D721Med (cell line): ENCODE measurements at places on chromosomes 13 and 19.

- DNase-seq: no peak
Observed at GRCh38 chr19:35940078-35940775, 4.1 kb downstream of the LRFN3 start.

DNA sequence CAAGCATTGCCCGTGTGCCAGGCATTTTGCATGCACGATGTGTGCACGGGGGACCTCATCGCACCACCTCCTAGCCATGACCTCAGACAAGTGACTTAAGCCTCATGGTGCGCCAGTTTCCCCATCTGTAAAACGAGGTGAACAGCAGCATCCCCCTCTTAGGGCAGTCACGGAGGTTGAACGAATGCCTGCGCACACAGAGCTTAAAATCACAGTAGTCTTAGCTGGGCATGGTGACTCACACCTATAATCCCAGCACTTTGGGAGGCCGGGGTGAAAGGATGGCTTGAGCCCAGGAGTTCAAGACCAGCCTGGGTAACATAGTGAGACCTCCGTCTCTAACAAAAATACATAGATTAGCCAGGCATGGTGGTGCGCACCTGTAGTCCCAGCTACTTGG lies 48.6 kb downstream of the PIN1 start:
- DNase-seq: no peak

DNA sequence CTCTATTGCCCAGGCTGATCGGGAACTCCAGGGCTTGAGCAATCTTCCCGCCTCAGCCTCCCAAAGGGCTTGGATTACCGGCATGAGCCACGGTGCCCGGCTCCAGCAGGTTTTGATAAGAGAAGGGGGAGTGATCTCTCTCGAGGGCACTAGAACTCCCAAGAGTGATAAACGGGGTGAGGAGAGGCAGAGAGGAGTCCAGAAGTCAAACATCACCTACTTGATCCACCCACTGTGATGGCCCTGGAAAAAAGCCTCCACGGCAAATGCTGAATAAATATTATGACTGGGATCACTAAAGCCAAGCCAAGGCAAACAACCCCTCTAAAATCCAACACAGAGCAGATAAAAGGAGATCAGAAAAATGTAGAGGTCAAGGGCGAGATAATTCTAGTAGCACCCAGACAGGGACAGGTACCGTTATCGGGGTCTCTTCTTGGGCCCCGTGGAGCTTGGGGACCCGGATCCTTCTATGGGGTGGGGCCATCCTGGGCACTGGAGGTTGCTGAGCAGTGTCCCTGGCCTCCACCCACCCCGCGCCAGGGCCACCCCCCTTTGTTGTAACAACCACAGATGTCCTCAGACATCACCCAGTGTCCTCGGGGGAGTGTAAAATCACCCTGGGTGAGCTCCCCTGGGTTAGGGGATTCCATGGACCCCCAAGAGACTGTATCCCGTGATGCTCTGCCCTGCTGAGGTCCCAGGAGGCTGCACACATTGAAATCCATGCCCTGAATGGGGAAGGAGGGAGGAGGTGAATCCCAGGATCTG lies 3.7 kb upstream of the CREB3L3 start:
- DNase-seq: no peak

DNA sequence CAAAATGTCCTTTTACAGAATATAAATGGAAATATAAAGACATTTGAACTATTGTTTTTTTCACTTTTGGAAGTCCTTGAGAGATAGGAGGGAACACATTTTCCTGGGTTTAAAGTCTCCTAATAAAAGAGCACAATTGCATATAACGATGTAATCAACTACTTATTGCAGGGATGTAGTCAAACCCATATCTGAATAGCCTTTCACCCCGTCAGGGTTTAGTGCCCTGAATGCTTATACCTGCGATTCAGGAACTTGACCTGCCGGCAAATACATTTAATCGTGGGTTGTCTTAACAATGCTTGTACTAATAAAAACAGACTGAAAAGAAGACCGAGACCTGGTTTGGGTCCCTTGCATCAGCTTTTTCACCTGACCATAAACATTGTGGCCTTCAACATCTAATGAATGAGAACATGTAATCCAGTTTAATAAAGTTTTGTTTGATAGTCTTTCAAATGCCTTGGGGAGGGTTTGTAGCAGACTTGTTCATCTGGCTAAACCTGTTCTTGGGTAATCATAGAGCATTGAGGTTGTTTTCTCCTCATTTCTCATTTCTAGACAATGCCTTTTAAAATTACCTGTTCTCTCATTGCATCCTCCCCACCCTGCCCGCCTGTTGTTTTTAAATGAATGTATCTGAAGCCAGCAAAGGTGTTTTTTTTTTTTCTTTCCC lies 7.0 kb downstream of the KLF5 start:
- no peak for DNase-seq

- DNase-seq: no peak
Observed at GRCh38 chr19:18743784-18744418, 47.2 kb downstream of the COMP start.

DNA sequence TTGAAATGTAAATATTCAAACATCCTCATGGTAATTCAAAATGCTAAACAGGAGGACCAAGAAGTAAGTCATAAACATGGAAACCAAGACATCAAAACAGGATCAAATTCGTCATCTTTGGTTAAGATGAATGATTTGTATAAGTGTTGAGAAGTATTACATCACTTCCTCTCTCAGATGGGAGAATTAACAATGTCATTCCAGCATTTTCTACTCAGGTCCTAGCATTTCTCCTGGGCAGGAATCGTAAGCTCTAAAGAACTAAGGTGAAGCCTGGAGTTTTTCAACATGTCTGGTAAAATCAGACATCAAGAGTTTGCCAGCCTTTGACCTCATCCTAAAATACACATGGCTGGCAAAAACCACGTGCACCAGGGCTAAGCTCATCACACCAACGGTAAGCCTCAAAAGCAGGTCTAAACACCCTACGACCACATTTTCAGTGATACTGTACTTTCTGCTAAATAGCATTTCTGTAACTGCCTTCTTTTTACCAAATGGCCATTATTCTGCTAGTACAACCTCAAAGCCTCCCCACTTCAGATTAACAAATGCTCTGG lies 24.8 kb downstream of the RANBP3 start:
- DNase-seq: no peak

DNA sequence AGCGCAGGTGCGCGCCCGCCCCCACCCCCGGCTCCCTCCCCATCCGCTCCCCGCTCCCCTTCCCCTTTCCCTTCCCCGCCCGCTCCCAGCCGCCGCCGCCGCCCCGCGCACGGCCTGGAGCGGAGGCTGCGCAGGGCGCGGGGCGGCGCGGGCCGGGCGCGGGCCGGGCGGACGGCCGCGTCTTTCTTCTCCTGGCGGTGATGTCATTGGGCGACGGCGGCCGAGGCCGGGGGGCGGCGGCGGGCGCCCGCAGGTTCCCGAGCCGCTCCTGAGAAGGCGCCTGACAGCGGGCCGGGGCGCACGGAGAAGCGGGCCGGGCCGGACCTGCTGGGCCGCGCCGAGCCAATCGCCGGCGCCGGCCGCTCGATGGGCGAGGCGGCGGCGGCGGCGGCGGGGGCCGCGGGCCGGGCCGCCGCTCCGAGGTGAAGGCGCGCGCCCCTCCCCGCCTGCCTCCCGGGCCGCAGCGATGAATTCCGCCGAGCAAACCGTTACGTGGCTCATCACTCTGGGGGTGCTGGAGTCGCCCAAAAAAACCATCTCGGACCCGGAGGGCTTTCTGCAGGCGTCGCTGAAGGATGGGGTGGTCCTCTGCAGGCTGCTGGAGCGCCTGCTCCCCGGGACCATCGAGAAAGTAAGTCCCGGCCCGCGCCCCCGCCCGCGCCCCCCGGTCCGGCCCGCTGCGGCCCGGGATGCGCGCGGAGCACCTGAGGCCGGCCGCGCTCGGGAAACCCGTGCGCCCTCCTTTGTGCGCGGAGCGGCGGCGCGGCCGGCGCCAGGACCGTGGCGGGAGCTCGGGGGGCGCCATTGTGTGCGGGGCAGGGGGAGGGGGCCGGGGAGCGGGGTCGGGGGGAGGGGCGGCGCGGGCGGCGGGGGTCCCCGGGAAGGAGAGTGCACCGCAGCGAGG lies at the start of gene ARHGEF7:
Gene ARHGEF7 (plus strand): TSS at position 250 of the 904 bp plus-strand sequence. CDS start 217 bp downstream, at position 467.
- DNase-seq: no peak

DNA sequence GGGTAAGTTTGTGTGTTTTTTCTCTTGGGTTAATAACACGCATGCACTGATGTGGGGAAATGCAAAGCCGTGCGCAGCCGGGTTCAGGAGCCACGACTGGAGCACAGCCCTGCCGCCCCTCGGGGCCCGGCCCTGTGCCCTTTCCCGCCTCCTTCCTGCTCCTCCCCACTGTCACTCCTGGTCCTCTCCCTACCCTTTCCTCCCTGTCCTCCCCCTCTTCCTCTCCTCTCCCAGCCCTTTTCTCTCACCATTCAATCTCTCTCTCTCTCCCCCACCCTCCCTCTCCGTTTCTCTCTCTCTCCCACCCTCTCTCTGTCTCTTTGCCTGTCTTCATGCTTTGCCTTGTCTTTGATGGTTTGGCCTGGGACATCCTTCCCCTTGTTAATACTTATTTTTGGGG lies 27.2 kb downstream of the PLEKHJ1 start:
- DNase-seq: no peak

- no peak for DNase-seq
Observed at GRCh38 chr13:32969516-32969941, 46.7 kb upstream of the KL start.

- no peak for DNase-seq
Observed at GRCh38 chr13:113533161-113533840, 42.8 kb upstream of the DCUN1D2 start.

DNA sequence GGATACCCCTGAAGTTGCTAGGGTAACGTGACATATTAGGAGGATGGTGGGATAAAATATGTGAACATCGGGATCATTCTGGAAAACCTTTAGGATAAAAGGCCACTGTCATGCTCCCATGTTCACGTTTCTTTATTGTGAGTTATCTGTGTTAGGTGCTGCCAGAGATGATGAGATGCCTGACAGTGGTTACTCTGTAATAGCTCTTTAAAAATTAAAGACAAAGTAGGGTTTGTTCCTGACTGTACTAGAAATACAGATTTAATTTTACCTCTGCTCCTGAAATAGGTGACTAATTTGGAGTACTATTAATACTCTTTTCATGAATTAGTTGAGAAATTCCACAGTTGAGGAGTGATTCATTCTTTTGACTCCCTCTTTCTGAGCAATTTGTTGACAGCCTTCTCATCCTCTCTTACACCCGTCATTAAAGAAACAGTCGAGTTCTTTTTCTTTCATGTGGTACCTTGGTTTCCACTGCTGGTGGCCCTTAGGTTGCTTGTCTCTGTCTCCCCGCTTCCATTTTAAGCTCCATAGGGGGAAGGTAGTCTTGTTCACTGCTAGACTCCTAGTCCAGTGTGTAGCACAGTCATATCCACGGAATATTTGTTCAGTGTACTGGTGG lies 28.4 kb downstream of the SAE1 start:
- no peak for DNase-seq

DNA sequence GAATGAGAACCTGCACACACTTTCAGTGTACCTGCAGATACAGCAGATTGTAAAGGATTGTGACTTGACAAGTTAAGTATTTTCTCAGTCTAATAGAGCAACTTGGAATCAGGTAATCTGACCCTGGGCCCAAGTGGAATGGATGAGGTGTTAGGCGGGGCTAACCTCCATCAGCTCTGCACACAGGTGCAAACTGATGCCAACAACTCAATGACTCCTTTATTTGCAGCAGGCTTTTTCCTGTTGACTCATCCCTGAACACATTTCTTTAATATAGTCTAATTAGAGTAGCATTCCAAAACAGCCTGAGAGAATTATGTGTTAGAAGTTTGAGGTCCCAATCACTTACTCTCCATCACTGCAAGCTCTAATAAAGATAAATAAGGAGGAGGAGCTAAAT lies 48.8 kb downstream of the TPT1 start:
- DNase-seq: no peak
